ENCODE measurements at places on chromosomes 1 and 21.

- peak; percentile 79 for DNase-seq
Observed at GRCh38 chr21:27796106-27796505, 829.2 kb upstream of the ADAMTS5 start.

DNA sequence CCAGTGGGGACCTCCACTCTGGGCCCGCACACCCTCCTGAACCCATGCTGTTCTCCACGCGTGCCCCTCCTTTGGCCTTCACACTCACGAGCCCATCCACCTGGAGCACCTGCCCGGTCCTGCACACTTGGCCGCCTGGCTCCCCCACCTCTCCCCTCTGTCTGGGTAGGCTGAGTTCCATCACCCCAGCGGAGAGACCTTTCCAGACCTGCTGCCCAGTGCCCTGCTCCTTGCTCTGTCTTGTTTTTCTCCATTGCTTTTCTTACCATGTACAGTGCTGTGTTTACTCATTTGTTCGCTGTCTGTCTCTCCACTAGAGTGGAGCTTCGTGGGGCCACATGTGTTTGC is 351.0 kb upstream of the VAMP3 start:
- DNase-seq = no peak

DNA sequence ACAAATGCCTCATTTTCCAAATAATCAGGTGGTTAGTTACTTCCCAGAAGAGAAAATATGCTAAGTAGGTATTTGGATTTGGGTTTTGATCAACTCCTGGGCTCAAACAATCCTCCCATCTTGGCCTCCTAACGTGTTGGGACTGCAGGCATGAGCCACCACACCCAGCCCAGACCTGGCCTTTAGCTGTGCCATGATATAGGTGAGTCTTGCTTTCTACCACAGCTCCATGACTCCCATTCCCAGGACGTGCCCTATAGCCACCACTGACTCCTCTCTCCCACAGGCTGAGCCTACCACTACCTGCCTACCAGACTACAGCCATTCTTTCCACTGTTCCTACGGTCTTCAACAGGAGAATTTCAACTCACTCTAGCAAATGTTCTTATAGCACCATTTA is 1.8 kb upstream of the SLC1A7 start:
- no peak for DNase-seq

- DNase-seq = no peak
Observed at GRCh38 chr1:39642796-39643195, 3.4 kb upstream of the HEYL start.

DNA sequence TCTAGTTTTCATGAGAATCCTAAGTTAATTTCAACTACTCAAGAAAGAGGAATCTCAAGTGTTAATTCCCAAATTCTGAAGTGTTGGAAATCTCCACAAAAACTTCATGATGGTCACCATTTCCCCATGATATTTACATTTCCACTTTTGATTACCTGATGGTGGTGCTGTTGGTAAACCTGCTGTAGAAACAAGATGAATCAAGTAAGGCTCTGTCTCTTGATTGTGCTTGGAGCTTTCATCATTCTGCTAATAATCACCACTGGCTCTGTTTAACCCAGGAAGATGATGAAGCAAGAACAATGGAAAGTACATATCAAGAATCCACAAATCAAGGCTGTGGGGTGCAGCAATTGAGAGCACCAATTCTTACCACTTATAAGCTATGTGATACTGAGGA is 77.8 kb downstream of the C4BPA start:
- DNase-seq = no peak

GRCh38 chr1:10171105-10171767 is 39.1 kb upstream of the KIF1B start:
- no peak for DNase-seq
